ENCODE measurements at places on chromosomes 2 and 18.
A peak's percentile ranks its signal among the peaks of the same experiment; 100 is the strongest.

DNA sequence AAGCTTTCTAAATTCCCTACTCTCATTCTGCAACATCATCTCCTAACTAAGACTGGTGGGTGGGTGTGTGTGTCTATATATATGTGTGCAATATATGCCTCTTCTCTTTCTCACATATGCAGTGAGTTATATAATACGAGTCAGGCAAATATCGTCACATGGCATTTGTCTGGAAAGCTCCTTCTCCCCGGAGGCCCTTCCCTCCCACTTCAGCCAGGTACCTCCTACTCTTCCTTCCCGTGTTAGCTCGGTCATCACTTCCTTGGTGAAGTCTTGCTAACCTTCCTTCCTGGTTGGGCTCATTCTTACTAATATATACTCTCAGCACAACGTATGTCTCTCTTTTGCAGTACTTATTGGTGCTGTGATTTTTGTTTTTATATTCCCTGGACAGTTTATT is 66.4 kb upstream of the NCK2 start:
- no peak for DNase-seq

DNA sequence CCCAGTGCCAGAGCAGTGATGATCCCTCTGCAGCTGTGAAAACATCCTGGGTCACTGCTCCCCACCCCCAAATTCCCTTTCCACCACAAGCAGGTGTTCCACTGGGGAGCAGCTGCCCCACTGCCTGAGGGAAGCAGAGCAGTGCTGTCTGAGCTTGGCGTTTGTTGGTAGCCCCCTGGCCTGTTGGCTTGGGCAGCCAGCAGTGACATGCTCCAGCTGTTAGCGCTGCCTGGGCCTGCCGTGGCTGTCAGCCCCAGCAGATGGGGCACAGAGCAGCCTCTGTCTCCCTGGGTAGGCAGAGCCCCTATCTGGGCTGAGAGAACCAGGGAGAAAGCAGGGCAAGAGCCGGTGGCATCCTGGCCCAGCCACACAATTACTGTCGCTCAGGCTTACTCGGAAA is 247.7 kb downstream of the GLI2 start:
- no peak for DNase-seq

GRCh38 chr18:12960853-12961397 is 13.1 kb downstream of the SEH1L start:
- no peak for DNase-seq

GRCh38 chr2:109689182-109689930 is 75.2 kb downstream of the SOWAHC start:
- DNase-seq = no peak

GRCh38 chr2:114128263-114128662 is 238.4 kb downstream of the ACTR3 start:
- no peak for DNase-seq

- DNase-seq = no peak
These were observed 30.9 kb downstream of the CD28 start for GRCh38 chr2:203737360-203737759.

DNA sequence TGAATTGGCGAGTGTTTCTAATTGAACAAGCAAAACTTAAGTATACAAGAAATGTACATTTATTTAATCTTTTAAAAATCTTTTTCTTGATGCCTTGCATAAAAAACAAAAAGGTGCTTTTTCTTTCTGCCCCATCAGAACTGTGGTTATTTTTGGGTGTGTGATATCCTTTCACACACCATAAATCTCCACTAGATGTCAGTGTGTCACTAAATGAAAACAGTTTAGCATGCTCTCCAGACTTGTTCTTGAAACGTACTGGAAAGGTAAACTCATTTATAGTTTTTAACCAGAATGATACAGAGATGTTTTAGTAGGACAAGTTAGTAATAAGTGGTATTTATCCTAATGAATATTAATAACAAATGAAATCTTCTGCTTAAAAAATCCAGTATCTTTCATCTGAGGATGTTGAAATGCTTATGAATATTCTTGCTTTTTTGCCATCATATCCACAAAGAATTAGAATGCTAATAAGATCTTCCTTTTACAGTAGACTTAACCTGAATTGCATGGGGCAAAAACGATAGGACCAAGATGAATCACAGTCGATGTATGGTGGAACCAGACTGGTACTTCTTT is 96.8 kb downstream of the UBE2E3 start:
- DNase-seq = peak; percentile 34

DNA sequence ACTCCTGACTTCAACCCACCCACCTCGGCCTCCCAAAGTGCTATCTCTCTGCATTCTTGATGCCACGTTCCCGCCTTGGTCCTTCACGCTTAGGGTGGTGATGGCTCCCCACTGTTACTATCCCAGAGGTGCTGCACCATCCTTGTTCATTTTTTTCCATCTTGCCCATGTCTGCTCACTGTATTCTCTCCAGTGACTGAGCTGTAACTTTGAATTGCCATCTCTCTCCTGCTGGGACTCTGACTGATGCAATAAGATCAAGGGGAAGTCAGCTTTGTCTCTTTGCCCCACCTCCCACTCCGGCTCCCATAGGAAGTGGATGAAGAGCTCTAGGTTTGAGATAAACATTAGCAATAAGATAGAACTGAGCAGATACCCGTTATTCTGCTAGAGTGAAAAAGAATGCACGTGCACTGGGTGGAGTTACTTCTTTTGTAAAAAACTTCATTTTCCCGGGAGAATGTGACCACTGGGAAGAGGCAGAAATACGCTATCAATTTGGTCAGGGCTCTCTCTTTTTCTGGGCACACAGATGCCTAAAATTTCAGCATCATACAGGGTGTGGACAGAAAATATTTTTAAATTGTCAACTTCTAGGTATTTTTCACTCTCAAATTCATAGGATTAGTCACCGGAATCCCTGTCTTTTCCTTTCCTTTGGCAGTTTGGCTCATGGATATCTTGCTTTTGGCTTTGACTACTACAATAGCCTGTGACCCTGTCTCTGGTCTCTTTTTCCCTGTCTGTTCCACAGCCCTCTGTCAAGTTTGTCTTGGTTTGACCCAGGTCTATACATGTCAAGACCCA is 105.4 kb downstream of the POLR1A start:
- DNase-seq = peak; percentile 72

GRCh38 chr2:159484532-159484931 is 131.8 kb downstream of the BAZ2B start:
- DNase-seq = no peak

DNA sequence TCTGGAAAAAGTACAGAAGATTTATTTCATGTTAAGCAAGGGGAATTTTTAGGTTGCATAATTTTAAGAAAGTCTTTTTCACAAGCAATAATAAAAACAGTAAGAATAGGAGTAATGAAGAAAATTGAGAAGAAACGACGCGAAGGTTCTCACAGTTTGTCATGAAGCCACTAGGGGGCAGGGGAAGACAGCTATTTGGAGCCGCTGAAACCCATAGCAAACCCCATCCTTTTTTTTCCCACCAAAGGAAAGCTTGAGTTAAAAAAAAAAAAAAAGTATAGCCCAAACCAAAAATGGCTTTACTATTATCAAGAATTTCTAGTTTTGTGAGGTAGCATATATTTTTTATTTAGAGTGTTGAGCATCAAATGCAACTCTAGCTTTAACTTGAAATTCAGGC is 300.9 kb downstream of the PHLPP1 start:
- peak; percentile 58 for DNase-seq

GRCh38 chr18:76391746-76392145 is 103.3 kb downstream of the ZNF516 start:
- DNase-seq = no peak

GRCh38 chr2:227125506-227125905 is 38.5 kb downstream of the COL4A4 start:
- DNase-seq = no peak

DNA sequence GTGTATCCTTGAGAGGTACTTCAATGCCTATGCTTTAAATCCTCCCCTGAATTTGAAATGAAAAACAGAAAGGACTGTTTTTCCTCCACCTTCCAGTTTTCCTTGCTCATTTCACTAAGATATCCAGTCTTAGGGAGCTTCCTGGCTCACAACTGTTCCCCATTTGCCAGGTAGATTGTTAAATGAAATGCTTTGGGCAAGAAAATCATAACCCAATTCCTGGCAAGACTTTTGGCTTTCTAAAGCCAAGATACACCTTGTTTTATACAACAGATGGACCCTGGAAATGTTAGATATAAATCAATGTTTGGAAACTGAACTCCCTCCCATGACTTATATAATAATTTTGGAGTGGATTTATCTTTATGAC is 3.6 kb upstream of the CHMP3 start:
- no peak for DNase-seq

DNA sequence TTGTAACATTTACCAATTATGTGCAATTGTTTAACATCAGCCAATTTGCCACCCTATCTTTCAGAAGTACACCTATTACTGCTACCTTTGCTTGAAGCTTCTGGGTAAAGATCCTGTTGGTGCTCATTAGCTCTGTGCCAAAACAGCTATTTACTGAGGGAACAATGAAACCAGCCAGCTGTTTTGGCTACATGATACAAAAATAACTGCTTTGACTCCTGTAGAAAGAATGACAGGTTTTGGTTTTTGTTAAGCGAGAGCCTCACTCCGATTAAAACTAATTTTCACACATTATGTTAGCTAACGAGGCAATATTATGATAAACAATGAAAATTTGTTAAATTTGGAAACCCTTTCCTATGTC is 907.0 kb downstream of the EPHA4 start:
- no peak for DNase-seq

- DNase-seq = no peak
These were observed 86.6 kb downstream of the MARCHF4 start for GRCh38 chr2:216285701-216286100.

- no peak for DNase-seq
These were observed 11.6 kb downstream of the EN1 start for GRCh38 chr2:118835746-118836410.

GRCh38 chr2:19119326-19120001 is 239.0 kb downstream of the OSR1 start:
- DNase-seq = no peak

- no peak for DNase-seq
These were observed 284.3 kb downstream of the NUP35 start for GRCh38 chr2:183408562-183408961.

DNA sequence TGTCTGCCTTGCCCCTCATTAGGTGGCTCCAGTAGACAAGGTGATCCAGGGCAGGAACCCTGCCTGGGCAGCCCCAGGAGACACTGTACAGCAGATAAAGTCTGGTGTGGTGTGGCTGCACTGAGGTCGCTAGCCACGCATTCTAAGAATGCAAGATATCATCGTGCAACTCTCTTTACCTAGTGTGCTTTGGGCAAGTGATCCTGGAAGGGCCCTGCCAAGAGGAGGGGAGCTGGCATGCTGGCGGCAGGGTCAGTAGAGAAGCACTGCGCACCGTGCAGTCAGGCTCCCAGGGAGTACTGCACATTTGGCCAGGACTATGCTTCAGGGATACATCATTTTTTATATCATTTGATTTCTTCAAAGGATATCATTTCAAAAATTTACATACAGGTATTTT is 195.3 kb upstream of the SMAD2 start:
- no peak for DNase-seq

DNA sequence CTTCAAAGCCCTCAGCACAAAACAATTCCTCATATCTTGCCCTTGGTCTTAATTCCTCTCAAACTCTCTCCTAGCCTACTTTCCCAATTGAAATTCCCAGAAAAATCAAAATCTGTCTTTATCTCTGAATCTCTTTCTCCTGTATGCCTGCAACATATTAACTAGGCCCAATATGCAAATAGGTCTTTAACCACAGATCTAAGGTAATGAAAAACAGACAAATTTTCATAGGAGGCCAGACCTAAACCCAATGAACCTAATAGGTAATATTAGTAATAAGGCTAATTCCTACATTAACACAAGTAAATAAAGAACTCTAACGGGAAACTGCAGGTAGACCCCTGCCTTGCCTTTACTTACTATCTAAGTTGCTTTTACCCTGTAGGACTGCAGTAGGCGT is 41.4 kb downstream of the WDR33 start:
- DNase-seq = no peak

GRCh38 chr2:41483982-41484857 is 563.6 kb upstream of the PKDCC start:
- no peak for DNase-seq

GRCh38 chr2:133342286-133343017 is 225.8 kb downstream of the NCKAP5 start:
- no peak for DNase-seq

DNA sequence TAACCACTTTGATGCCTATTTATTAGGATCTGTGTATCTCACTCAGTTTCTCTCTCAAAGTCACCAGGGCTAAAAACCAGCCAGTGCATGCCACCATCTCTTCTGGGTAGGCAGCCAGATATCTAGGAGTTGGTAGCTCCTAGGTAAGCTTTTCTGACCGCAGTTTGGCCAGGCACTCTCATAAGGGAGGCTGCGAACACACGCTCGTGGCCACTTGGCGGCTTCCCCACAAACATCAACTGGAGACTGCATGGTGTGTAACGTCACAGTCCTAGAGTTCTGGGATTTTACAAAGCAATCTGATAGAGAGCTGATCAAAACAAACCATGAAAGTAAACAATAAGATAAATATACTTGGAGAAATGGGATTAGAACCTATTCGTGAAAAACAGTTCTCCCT is 424.3 kb upstream of the ACVR2A start:
- DNase-seq = no peak
